ENCODE measurements at places on chromosomes 2 and 18.

DNA sequence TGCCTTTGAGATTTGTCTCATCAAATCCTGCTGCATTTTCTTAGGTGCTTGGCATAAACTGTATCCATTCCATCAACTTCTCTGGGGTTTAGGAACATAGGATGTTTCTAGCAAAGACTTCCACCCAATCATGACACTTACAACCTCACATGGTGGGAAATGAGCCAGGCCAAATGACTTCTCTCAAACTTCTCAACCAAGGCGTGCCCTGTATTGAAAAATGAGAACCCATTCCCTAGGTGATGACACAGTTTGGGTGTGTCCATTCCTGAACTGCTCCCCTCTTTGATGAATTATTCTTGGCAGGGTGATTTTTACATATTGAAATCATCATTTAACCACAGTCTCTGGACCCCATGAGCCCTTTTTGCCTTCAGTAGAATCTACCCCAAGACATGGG is 161.1 kb downstream of the EN1 start:
- DNase-seq = no peak

DNA sequence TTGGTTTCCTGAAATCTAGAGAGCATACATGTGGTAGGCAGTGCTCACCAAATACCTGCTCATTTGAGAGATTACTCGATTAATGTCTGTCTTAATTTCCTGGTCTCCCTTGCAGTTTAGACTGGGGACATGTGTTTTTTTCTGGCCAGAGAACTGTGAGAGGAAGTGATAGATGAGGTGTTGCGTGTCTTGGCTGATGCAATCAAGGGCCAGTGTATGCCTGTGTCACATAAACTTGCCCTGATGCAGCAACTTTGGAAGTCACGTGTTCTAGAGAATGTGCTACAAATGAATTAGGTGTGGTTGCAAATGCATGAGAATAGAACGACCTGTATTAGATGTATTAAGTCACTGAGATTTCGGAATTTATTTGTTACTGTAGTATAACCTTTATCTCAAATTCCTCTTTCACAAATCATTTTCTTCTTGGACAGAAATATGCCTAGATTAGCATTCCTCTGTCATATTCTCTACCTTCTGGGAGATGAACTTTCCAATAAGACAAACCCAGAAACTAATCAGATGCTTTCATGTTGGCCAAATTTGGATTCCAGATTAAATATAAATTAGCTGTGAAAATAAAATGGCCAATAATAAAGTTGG is 9.9 kb upstream of the IL1A start:
- DNase-seq = no peak

DNA sequence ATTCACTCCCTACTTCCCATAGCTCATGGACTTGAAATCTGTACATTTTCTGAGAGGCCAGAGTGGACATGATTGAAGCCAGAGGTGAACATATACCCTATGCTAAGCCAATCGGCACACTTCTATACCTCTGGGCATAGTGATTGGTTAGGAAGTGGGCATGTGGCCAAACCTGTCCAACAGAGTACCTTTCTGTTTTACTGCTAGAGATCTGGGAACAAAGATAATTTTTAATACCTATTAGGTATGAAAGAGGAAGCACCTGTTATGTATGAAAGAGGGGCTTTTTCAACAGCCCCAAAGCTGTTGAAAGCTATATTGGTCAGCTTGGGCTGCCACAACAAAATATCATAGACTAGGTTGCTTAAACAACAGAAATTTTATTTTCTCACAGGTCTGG is 27.7 kb downstream of the METTL8 start:
- DNase-seq = no peak

DNA sequence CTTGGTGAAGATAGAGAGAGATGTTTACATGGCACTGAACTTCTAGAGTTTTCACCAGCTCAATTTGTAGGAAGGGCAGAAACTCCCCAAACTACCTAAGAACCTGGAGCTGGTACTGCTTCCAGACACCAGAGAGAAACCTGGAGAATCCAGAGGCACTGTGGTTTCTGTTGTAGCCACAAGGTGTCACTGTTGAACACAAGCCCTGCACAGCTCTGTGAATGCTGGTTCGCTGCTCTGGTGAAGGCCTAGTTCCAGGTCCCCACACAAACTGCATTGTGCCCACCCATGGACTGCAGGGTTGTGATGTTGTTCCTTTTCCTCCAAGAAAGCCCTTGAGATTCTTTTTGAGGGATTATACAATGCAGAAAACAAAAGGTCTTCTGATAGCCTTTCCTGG is 150.5 kb upstream of the HS6ST1 start:
- DNase-seq = no peak

DNA sequence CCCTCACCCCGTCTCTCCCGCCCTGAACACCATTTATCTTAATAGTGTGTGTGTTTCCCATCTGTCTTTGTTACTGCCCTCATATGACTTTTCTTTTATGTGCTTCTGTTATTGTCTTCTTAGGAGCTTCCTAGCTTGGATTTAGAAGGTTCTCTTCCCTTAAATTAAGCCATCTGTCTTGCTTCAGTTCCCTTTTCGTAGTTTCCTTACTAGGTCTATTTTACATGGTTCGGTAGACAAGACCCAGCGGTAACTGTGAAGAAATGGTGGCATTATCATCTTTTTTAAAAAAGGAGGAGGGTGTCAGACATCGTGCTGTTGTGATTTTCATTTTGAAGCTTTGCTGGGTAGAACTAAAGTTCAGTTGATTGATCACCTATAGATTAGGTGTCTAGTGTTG is 10.3 kb downstream of the NCK2 start:
- DNase-seq = no peak

DNA sequence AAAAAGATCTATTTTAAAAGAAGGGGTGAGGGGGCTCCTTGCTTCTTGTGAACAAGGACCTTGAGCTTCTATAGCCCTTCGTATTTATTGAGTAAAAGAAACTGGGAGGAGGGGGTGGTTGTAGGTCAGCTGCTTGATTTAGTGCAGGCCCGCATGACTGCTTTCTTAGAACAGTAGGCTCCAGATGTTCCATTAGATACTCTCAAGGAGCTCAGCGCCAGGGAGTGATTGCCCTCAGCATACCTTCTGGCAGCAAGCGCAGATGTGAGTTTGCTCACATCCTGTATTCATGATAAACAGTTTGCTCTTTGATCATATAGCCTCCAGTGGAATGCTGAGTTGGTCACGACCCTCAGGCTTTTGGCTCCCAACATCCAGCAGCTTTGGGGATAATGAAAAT is 108.9 kb upstream of the XPO1 start:
- no peak for DNase-seq

DNA sequence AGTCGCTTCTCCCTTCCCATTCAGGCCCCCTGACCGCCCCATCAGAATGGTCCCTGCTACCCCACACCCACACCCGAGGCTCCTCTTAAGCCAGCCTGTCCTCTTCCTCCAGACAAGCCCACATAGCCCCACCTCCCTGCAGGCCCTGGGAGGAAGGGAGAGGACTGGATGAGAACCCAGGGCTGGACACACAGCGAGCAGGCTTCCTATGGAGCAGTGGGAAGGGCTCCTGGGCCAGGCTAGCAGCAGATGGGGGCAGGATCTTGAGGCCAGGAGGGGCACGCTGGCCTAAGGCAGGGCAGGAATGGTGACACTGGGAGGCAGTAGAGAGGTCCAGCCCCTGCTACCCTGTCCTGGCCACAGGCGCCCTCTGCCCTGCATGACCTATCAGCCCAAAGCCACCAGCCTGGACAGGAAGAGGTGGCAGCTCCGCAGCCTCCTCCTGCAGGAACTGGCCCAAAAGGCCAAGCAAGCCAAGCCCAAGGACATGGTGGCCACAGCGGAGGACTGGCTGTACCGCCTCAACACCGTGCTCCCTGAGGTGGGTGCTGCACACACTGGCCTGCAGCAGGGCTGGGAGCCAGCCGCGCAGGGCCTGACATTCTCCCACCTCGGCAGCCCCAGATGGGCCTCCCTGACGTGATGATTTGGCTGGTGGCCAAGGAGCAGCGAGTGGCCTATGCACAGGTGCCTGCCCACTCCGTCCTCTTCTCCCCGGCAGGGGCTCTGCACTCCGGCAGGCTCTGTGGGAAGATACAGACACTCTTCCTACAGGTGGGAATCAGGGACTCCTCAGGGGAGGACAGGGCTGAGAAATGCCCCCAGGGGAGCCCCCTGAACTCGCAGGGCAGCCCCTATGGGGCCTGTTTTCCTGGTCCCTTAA is 43.3 kb downstream of the FER1L5 start:
- no peak for DNase-seq

- no peak for DNase-seq
Measured at GRCh38 chr18:13264091-13265007, 45.8 kb downstream of the LDLRAD4 start.

- no peak for DNase-seq
Measured at GRCh38 chr18:54558609-54559585, 32.1 kb upstream of the DYNAP start.

- no peak for DNase-seq
Measured at GRCh38 chr2:174877751-174878150, 113.5 kb upstream of the CHRNA1 start.

- DNase-seq = no peak
Measured at GRCh38 chr2:149055751-149056150, 17.3 kb downstream of the LYPD6B start.

DNA sequence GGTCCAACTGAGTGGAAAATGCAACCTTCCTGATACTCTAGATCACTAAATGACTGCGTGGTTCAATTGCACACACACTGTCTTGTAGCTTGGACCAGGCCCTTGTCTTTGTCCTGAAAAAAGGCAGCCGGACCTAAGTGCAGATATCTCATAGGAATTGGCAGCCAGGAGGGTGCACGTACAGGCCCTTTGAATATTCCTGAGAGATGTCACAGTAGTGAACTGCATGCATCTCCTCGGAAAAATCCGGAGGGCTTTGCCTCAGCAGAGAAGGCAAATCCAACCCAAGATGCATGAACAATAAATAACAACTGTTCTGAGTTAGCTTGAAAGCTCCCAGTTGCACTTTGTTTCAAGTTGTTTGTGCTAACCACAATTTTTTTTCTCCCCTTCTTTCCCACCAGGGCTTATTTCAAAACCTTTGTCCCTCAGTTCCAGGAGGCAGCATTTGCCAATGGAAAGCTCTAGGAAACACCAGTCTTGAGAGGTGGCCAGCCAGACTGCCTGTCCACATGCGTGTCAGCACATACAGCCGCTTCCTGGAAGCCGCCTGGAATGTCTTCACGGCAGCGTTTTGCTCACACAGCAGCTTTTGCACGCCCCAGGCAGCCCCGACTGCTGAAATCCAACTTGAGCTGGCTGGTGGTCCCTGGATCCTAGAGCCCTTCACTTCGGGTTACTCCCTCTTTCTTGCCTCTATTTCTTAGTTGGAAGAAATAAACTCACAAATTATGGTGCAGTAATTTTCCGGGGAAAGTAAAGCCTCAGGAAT is 54.4 kb upstream of the FOSL2 start:
- peak; percentile 84 for DNase-seq

GRCh38 chr2:53129851-53130250 is 637.8 kb upstream of the CHAC2 start:
- DNase-seq = peak; percentile 76

DNA sequence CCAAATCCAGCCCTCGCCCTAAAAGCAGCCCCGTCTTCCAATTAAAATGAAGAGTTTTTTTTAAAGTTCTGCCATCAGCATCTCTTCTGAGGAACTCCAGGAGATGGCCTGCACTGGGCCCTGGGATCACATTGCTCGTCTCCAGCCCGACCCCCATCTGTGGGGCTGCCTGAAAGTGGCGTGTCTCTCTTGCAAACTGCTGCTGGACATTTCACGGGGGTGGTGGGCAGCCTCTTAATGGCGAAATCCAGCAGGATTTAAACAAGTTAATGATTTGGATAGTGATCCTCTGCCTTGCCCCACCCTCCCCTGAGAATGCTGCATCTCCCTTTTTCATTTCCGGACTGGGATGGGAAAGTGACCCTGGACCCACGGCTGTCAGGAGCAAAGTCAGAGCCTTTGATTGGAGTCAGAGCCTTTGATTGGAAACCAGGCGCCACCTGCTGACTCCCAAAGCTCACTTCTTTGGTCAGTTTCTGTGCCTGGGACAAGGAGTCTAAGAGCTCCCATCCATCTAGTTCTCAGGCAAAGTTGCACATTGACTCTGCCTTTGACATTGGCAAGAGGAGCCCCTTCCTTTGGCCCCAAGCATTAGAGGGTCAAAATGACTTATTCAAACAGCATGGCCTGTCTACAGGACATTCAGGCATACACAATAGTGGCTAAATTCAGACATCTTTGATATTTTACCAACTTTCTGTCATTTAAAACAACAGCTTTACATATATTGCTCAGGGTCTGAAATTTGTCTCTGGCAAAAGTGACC is 155.2 kb downstream of the SH3BP4 start:
- DNase-seq = no peak

- DNase-seq = no peak
Measured at GRCh38 chr18:49677081-49677480, 115.2 kb downstream of the LIPG start.

DNA sequence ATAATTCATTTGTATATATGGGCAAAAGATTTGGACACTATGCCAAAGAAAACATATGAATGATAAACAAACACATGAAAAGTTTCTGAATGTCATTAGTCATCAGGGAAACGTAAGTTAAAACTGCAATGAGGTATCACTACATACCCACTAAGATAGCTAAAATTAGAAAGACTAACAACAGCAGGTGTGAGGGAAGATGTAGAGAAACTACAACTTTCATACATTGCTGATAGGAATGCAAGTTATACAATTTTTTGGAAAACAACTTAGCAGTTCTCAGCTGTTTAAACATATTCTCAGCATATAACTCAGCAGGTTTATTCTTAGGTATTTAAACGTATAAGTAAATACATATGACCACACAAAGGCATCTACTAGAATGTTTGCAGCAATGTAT is 563.5 kb upstream of the KLHL29 start:
- DNase-seq = no peak
